ENCODE measurements at places on chromosomes 1 and 21.

GRCh38 chr21:38268864-38269575 is 12.2 kb downstream of the KCNJ15 start:
- no peak for DNase-seq

DNA sequence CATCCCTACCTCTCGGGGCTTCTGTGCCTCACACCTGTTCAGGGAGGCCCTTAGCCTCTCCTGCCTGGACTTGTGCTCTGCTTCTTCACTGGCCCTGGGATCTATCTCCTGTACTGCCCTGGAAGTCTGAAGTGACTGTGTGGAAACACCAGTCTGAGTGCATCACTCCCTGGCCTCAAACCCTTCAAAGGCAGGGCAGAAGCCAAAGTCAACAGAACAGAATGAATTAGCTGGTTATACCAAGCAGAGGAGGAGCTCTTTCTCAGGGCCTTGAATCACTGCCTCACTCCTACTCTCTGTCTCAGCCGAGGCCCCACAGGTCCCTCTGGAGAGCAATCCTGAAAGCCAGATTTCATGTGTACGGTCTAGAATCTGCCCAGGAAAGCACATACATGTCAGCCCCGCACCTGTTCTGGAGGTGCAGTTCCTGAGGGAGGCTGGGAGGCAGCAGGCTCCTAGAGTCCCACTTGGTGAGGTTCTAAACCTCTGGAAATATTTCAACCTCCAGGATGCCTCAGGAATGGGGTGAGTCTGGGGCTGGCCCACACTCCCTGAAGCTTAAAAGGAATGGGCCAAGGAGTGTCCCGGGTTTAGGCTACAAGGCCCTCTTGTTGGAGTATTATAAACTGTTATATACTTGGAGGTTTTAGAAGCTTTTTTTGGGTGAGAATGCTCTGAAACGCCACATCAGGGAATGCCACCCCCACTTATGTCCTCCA is 98.3 kb downstream of the ABCA4 start:
- peak; percentile 45 for DNase-seq

DNA sequence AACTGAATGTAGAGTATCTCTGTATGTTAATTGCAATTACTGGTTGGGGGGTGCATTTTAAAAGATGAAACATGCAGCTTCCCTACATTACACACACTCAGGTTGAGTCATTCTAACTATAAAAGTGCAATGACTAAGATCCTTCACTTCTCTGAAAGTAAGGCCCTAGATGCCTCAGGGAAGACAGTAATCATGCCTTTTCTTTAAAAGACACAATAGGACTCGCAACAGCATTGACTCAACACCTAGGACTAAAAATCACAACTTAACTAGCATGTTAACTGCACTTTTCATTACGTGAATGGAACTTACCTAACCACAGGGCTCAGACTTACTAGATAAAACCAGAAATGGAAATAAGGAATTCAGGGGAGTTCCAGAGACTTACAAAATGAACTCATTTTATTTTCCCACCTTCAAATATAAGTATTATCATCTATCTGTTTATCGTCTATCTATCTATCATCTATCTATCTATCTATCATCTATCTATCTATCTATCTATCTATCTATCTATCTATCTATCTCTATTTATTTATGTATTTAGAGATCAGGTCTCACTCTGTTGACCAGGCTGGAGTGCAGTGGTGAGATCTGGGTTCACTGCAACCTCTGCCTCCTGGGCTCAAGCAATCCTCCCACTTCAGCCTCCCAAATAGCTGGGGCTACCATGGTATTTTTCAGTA is 47.8 kb downstream of the CHML start:
- no peak for DNase-seq

DNA sequence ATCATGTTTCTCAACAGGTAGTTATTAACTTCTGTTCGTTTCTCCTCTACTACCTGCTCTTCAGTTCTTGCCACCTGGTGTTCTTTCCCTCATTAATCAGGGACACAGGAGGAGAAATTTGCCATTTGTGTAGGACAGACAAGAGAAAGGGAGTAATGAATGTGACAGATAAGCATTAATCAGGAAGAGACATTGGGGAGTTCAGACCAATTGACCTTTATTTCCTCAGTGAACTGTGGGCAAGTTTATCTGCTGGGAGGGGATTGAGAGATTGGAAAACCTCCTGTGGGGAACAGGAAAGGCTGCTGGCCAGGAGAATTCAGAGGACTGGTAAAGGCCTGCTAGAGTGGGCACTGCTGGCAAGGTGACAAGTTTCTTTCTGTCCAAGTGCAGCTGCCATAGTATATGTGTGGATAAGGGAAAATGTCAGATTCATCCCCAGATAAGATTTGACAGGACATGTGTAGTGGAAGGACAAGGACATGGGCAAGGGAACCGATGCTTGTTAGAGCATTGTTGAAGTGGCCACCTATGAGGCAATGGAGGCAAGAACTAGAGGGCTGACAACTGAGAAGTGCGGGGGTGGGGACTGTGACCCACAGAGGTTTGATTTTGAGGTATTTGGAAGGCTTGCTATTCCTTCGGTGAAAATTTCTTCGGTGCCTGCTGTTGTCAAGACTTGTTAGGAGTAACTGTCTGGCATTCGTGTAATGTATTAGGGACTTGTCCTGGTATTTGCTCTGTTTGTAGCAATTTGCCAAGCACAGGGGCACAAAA is 12.6 kb downstream of the SZT2 start:
- DNase-seq, result no peak

GRCh38 chr1:226603858-226604559 is 55.4 kb downstream of the STUM start:
- DNase-seq, result no peak

DNA sequence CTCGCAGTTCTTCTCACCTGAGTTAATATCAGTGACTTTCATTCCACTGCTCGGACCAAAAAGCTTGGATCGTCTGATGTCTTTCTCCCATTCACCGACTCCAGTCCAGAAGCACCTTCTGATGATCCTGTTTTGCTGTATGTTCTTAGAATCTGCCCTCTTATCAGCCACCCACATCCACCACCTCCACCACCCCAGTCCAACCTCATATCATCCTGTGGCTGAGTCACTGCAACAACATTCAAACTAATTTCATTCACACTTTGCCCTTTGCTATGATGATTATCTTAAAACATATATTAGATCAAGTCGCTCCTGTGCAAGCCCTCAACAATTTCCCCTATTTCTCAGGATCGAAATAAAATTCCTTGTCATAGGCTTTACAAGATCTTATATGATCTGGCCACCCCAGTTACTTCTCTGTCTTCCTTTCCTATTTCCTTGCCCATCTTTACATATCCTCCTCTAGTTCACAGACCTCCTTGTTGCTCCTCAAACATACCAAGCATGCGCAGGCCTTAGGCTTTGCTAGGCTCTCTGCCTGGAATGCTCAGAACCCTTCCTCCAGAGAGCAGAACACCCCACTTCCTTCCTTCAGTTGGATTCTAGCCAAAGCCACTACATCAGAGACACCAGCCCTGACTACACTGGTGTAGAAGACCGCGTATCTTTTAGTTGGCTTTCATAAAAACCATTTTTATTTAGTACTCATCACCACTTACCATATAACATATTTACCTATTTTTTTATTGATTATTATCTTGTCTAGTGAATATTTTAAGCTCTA is 335.7 kb upstream of the GREM2 start:
- DNase-seq, result no peak

GRCh38 chr1:231603598-231604275 is 22.9 kb upstream of the DISC1 start:
- DNase-seq, result peak; percentile 25

DNA sequence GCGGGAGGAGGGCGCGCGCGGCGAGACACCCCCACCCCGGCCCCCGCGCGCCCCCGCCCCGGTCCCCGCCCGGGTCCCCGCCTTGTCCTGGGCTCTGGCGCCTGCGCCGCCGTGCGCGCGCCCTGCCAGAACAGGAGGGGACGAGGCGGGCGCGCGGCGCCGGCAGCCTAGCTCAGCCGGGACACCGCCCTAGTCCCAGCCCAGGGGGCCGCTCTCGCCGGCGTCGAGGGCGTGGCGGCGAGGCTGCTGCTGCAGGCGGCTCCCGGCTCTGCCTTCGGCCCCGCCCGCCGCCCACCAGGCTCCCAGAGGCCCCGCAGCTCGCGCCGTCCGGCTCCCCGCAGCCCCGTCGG is at the start of gene RCAN3:
Gene RCAN3, plus strand, starts transcription at position 128 of the 350 bp plus-strand sequence. CDS start 11,537 bp downstream, outside the sequence.
- DNase-seq, result peak; percentile 49

GRCh38 chr1:29556657-29557056 is 320.3 kb downstream of the PTPRU start:
- DNase-seq, result no peak

DNA sequence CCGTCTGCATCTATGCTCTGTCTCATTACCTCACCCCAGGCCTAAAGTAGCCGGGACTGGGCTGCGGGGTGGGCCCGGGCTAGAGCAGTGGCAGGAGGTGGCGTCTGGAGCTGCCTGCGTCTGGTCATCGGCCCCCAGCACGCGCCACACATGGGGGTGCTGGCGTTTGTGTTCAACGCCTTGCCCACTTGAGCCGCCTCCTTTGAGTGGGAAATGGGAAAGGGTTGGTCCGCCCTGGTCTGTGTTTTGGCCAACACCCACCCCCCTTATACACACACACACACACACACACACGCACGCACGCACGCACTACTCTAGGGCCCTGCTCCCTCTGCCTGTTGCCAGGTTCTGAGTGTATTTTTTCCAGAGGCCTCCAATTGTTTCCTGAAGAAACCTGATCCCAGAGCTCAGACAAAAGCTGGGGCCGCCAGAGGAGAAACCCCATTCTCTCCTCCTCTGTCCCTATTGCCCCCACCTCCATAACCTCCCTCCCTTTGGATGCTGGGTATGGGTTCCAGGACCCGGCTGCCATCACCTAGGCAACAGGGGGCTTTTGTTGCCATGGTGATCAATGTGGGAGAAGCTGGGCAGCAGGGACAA is 10.1 kb downstream of the VANGL2 start:
- DNase-seq, result peak; percentile 23

DNA sequence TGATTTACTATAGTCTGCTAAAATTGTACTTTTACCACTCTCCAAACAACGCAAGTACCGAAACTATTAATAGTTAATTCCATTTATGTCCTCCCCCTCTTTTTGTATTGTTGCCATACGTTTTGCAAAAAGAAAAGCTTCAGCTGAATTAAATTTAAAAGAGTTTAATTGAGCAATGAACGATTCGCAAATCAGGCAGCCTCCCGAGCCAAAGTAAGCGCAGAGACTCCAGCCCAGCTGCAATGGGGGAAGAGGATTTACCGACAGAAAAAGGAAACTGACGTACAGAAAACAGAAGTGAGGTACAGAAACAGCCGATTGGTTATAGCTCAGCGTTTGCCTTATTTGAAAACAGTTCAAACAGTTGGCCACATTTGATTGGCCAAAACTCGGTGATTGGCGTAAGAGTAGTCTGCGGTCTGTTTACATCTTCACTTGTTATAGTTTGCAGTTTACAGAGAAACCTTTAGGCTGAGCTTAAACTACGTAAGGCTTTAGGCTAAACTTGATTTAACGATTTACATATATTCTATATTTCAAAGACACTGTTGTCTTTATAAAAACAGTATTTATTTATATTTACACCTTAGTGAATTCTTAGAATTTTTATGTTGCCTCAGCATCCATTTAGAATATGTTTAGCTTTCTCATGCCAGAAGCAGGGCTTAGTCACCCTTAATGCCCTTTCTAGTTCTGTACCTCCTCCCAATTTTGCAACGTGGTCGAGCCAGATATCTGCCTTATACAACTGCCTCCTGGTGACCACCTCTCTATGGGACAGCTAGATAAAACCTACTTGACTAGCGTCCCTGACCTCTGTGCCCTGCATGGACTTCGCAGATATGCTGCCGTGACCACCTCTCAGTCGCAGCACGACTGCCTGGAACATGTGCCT is 23.8 kb downstream of the CR1 start:
- peak; percentile 2 for DNase-seq

GRCh38 chr1:26472320-26472900 is at the start of gene HMGN2:
Gene HMGN2 (plus strand): TSS chr1:26472440. CDS start chr1:26472613, 173 bp downstream.
- peak; percentile 74 for DNase-seq

DNA sequence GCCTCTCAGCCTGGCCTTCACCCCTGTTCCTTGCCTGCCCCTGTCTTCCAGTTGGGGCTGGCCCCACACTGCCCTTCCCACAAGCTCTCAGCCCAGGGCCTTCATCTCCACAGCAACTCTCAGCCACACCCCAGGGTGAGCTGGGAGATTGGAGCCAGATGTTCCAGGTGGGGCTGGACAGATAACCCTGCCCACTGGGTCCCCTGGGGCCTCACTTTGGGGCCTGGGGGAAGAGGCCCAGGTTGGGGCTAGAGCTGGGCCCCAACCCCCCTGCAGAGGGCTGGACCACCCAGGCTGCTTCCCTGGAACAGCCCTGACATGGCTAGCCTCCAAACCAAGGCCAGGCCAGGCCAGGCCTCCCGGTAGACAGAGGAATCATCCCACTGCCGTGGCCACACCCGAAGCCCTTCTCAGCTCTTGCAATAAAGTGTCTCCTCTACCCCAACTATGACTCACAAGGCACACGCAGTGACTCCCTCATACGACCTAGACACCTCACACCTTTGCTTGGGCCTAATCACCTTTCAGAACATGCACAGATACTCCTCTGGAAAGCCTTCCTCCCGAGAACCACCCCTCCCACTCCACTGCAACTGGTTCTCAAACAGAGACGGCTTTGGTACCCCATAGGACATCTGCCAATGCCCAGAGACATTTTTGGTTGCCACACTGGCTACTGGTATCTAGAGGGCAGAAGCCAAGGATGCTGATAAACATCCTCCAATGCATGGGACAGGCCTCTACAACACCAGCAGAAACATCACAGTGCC is 22.2 kb downstream of the SLC2A1 start:
- no peak for DNase-seq

DNA sequence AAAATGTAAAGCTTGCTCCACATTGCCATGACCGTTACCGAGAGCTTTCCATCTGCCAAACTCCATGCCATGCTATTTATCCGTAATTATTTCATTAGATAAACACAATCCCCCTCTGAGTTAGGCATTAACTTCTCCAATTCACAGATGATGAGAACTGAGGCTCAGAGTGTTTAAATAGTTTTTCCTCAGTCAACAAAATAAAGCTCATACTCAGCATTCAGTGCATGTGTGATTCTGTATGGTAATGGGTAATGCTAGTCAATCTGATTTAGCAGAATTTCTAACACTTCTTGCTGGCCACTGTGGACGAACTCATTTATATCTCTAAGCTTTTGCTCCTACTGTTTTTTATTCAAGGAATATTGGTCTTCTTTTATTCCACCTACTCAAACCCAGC is 17.3 kb downstream of the SAMSN1 start:
- DNase-seq, result no peak

- no peak for DNase-seq
These were observed 288.5 kb upstream of the KAZN start for GRCh38 chr1:14309984-14310383.

- no peak for DNase-seq
These were observed 100.7 kb downstream of the FAM78B start for GRCh38 chr1:166066107-166066506.

GRCh38 chr1:229287267-229287666 is 16.4 kb downstream of the RAB4A start:
- no peak for DNase-seq

DNA sequence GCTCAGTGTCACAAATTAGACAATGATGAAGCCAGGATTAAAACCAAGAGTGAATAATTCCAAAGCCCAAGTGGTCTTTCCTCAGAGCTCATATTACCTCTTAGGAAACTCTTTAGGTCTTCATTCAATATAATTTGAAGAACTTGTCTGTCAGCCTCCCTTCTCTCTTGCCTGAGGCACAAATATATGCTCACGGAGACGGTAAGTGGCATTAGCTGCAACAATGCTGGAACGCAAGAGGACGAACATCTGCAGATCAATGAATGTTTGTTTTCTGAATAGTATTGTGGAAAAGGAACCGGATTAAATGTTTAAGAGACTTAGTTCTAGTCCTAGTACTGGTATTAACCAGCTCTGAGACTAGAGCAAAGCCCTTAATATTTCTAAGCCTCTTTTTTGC is 39.7 kb upstream of the LYST start:
- no peak for DNase-seq

- no peak for DNase-seq
These were observed 221.5 kb downstream of the GRIK1 start for GRCh38 chr21:29718081-29718815.

Data from fibroblast of skin of left biceps (primary cell).